Osteoblast (primary cell): ENCODE measurements at places on chromosomes 1 and 21. TPM values are rescaled to one million over a fixed set of nuclear protein-coding genes. Genes with fewer than 3 reads are reported as not detected.

DNA sequence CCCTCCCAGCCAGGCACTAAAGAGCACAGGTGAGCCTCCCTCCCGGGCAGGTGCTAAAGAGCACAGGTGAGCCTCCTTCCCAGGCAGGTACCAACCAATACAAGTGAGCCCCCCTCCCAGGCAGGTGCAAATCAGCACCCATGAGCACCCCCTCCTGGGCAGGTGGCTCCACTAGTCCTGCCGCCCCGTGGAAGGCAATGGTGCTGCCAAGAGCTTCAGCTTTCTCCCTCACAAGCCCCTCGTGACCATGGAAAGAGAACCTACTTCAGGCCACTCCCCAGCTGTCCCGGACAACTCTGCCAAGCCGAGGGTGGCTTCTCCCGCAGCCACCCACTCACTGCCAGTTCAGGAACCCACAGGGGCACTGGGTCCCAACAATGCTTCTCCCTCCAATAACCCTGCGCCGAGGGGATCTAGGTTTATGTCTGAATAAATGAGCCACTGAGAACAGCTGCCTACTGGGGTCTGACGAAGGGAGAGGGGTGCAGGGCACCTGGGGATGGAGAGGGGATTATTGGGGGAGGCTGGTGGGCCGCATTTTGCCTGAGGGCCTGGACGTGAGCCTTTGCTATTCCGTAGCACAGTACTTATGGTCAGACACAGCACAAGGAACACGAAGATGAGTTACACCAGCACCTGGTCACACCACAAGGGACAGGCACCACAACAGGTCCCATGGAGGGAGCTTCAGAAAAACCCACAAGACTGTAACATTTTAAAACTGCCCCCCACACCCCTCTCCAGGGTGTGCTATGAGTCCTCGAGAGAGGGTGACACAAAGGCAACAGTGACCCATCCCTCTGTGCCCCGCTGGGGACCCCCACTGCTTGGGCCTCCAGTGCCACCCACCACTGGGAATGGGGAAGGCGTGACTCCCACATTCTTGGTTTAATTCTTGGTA lies 46.3 kb downstream of the PRDM15 start:
- no peak for DNase-seq

- no peak for DNase-seq
Measured at GRCh38 chr1:179031855-179032513, 6.3 kb downstream of the FAM20B start.

ATAD3B gene
- total RNA-seq: 10.6 and 14.5 TPM in 2 replicates

GRCh38 chr1:241569848-241570247 lies 37.7 kb downstream of the KMO start:
- no peak for DNase-seq

GRCh38 chr1:119606394-119606793 lies 41.7 kb downstream of the ZNF697 start:
- DNase-seq: no peak

MRAP gene
- total RNA-seq: 0.59 and 0.72 TPM in 2 replicates

DNA sequence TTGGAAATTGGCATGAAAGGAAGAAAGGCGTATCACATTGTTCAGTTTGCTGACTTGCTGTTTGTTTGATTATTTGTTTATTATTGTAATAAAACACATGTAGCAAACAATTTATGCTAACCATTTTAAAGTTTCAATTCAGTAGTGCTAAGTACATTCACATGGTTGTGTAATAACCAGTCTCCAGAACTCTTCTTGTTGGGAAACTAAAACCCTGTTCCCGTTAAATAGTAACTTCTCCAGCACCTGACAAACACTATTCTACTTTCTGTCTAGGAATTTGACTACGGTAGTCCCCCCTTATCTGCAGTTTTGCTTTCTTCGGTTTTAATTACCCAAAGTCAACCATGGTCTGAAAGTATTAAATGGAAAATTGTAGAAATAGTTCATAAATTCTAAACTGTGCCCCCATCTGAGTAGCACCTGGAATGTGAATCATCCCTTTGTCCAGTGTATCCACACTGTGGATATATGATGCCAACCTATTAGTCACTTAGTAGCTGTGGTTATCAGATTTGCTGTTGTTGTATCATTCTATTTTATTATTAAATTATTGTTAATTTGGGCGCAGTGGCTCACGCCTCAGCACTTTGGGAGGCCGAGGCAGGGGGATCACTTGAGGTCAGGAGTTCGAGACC lies 5.5 kb downstream of the MORC3 start:
- no peak for DNase-seq
